ENCODE measurements at places on chromosomes 6 and 20.

DNA sequence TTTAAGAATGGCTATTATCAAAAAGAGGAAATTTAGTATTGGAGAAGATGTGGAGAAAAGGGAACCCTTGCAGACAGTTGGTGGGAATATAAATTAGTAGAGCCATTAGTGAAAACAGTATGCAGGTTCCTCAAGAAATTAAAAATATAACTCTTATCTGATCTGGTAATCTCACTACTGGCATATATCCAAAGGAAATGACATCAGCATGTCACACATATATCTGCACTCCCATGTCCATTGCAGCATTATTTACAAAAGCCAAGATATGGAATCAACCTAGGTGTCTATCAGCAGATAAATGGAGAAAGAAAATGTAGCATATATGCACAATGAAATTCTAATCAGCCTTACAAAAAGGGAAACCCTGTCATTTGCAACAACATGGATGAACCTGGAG, 2.6 kb downstream of the SIRPG start:
- no peak for DNase-seq

- peak; percentile 13 for DNase-seq
Measured at GRCh38 chr6:108677894-108678293, 117.2 kb downstream of the FOXO3 start.

- DNase-seq = no peak
Measured at GRCh38 chr6:2868637-2869036, 27.0 kb upstream of the SERPINB1 start.

GRCh38 chr6:80316686-80317231, 210.3 kb downstream of the BCKDHB start:
- no peak for DNase-seq

DNA sequence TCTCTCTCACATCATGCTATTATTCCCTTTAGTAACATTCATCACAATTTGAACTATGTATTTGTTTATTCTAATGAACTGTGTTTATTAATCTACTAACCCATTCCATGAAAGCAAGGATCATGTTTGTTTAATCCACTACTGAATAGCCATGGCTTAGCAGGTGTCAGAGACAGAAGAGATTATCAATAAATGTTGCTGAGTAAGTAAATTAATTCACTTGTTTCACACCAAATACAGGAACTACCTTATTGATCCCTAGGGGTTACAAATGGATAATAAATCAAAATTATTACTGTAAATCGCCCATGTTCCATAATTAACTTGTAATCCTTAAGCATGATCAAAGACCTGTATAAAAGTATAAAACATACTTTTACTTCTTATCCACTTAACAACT, 76.6 kb downstream of the PHIP start:
- DNase-seq = no peak

- DNase-seq = no peak
Measured at GRCh38 chr6:149230712-149231460, 86.6 kb upstream of the TAB2 start.

DNA sequence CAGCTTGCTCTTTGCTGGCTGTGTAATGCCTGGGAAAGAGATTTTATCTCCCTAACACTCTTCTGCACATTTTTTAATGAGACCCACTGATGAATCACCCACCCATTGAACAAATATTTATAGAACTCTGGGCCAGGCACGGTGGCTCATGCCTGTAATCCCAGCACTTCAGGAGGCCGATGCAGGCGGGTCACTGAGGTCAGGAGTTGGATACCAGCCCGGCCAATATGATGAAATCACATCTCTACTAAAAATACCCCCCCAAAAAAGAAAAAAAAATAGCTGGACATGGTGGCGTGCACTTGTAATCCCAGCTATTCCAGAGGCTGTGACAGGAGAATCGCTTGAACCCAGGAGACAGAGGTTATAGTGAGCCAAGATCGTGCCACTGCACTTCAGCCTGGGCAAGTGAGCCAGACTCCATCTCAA, 82.1 kb upstream of the SIRPA start:
- peak; percentile 78 for DNase-seq
